Stimulated activated CD4-positive, alpha-beta T cell treated with anti-CD3 and anti-CD28 coated beads, Interleukin-15, amount 100 ng/mL, for 1 hour (primary cell): ENCODE measurements at places on chromosomes 12 and 14.

GRCh38 chr12:58925111-58925611 lies 4.9 kb upstream of the LRIG3 start:
- DNase-seq, result no peak

DNA sequence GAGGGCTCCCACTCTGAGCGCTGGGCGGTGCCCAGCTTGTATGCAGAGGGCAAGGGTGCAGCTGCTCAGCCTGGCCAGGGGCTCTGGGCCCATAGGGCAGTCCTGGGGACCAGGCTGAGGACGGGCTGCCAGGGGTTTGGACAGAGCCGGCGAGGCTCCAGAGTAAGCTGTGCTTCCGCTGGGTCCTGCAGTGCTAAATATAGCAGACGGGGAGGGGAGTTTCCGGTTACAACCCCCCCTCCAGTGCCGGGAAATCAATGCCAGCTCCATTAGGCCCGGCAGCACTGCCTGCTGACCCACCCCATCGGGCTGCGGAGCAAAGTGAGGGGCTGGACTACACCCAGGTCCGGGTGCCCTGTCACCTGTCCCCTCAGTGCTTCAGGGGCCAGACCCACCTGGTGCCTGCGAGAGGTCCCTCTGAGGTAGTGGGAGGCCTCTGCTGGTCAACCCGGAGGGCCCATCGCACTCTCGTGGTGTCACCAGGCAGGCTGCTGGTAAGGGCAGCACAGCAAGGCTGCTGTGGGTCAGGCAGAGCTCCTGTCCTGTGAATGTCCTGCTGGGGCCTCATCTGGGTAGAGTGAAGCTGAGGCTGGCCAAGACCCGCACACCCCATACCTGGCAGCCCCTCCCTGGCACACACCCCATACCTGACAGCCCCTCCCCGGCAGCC lies 2.6 kb upstream of the JAG2 start:
- no peak for DNase-seq

DNA sequence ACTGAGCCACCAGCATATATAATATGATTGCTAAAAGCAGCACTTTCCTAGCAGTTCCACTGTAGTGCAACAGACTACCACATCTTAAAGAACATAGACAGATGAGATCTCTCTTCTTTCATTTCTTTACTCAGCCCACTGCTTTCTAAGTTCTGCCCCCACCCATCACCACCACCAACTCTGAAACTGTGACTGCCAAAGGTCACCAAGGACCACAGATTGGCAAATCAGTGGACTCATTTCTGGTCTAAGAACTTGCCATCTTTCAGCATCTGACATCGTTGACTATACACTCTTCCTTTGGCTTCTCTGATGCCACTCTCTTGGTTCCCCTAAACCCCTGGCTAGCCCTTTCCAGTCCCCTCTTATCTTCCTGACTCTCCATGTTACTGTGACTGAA lies 38.4 kb downstream of the IFNG start:
- no peak for DNase-seq

DNA sequence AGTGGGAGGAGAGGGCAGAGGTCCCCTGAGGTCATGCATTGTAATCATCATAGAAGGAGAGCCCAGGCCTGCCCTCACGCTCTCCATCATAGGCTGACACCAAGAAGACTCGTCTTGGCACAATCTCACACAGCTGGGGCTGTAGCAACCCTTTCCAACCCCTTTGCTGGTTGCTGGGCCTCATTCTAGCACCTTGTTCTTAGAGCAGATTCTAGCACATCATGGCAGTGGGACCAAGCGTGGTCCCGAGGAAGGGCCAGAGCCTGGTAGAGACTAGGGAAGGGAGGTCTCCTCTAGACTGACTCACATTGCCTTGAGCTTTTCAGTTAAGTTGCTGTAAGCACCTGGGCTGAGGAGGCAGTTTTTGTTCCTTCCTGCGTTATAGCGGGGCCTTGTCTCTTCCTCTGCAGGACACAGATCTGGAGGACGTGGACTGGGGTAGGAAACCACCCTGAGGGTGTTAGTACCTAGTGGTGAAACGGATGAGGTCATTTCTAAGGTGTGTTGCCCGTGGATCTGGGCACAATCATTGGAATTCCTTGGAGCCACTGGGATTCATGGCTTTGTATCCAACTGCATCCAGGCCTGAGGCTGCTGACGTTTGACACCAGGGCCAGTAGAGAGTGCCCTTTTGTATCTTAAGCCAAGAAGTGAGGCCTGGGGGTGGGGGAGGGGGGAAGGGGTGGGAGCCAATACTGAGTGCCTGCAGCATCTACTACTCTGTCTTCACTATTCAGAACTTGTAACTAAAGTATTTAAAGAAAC lies 19.9 kb downstream of the RPS6KL1 start:
- no peak for DNase-seq

DNA sequence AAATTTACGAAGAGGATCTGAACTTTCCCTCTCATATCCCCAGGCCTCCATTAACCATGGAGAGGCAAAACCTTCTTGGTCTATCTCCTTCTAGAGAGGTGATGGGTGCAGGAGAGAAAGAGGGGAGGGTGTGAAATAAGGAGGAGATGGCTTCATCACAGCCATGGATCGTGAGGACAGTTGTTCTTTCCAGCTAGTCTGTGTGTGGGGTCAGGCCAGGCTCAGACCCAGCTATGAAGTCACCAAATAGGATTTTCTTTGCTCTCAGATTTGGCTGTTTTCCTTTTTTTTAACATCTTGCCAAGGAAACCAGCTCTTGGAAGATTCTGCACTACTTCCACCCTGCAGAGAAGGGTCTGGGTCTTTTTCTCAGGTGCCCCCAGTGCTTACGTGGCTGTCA lies 64.9 kb upstream of the FAM181A start:
- DNase-seq, result no peak

DNA sequence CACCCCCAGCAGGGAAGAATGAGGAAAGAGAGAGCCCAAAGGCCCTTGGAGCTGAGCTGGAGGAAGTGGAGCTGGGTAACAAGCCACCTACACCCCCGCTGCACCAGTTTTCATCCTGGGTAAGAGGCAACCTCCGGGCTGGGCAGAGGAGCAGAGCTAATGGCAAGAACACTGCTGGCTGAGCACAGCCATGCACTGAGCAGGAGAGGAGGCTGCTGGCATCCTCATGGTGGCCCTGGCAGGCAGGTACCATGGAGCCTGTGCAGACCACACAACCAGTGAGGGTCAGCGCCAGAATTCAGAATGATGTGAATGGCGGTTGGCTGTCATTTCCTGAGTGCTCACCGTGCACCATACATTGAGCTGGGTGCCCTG lies 29.7 kb downstream of the PLEKHH1 start:
- DNase-seq, result no peak

DNA sequence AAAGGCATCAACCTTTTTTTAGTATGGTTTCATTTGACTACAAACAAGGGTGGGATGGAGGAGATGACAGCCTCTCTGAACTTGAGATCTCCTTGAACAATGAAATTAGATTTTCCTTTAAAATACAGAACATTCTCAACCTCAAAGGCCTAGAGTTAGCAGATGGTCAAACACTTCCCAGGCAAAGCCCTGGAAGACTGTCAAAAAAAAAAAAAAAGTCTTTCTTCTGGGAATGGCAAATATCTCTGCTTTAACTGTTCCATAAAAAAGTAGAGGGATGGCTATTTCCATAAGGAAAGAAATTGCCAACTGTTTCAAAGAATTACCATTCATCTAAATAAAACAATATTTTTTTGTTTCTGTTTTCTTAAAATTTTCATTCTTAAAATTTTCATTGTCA lies 870.8 kb downstream of the GALC start:
- DNase-seq, result no peak

DNA sequence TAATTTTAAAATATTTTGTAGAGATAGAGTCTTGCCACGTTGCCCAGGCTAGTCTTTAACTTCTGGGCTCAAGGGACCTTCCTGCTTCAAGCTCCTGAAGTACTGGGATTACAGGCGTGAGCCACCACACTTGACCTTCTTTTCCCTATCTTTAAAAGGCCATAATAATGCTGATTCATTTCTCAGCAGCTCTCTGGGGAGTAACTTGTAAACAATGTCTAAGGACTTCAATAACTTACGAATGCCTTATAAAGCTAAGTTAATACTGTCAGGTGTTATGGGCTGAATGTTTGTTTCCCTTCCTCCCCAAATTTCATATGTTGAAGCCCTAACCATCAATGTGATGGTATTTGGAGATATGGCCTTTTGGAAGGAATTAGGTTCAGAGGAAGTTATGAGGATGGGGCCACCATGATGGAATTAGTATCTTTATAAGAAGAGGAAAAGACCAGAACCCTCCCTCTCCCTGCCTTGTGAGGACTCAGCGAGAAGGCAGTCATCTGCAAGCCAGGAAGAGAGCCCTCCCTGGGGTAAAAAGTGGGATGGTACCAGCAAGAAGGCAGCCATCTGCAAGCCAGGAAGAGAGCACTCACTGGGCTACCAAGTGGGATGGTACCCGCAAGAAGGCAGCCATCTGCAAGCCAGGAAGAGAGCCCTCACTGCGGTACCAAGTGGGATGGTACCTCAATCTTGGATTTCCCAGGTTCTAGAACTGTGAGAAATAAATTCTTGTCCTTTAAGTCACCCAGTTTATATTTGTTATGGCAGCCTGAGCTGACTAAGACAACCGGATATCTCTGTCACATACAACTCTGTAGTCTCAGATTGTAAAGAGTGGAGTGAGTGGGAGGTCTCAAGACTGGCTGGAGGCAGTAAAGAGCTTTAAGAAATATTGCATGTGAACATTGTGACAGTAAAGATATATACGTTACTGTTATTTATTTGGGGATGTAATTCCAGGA lies 16.3 kb upstream of the YBX3 start:
- DNase-seq, result no peak

DNA sequence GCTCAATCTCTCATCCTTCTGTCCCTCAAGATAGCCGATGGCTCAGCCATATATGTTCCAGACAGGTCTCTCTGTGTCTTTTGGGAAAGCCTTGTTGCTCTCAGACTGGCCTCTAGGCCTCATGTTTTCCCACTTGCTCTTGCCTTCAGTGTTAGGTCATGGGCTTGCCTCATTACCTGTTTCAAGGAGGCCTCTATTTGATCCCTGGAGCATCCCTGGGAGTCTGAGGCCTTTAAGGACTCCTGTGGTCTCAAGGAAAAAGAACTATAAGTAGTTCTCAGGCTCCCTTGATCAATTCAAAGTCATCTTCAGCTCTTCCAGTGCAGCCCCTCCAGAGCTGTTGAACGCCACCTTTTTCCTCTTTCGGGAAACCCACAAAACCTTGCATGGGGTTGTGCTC lies 47.9 kb downstream of the NTF3 start:
- no peak for DNase-seq

DNA sequence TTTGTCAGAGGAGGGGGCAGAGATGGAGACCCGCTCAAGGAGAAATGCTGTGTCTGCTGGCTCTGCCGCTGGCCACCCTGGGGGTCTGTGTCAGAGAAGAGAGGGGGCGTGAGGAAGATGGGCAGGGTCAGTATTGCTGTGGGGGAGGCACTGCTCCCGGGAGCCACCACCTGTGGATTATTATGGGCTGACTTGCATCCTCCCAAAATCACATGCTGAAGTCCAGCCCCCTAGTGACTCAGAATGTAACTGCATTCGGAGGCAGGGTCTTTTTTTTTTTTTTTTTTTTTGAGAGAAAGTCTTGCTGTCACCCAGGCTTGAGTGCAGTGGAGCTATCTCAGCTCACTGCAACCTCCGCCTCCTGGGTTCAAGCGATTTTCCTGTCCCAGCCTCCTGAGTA lies 12.3 kb downstream of the ABCD4 start:
- no peak for DNase-seq

- DNase-seq, result no peak
These were observed 96.0 kb downstream of the GCH1 start for GRCh38 chr14:54806616-54807015.

DNA sequence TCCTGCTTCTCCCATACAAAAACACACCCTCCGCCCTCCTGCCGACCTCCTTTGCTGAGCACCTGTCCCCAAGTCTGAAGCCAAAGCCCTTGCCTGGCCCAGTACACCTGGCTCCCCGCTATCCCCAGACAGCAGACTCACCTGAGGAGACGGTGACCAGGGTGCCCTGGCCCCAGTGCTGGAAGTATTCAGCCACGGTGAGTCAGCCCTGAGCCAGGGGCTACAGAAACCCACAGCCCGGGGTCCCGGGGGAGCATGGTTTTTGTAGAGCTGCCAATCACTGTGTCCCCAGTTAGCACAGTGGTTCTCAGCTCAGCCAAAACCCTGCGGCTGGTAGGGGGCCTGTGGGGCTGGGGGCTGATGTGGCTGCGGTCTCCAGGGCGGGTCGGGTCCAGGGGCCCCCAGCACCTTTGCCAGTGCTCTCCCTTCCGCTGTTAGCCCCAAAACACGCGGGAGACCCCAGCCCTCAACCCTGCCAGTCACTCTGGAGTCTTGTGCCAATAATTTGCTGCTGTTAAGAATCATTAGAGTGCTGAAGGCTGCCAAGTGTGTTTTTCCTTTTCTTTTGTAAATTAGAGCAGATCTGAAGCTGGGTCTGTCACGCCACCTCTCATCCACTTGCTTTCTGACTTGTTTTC lies 339.0 kb downstream of the TMEM121 start:
- no peak for DNase-seq

DNA sequence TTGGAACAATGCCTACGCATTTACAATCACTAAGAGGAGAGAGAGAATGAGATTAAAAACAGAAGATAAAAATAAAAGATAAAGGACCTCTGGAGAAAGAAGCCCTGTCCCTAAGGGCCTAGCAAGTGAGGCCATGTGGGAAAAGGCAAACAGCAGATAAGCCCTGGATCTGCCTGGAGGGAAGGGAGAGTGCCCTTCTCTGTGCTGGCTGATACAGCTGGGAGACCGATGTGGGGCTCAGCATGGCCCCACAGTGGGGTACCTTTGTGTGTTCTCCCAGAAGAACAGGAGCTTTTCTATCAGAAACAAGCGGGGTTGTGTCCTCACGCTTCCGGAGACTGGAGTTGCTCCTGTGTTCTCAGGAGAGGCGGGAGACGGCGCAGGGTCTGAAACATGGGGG lies 59.9 kb downstream of the TMCC3 start:
- DNase-seq, result no peak

- DNase-seq, result no peak
These were observed 24.6 kb downstream of the DIP2B start for GRCh38 chr12:50529345-50529744.

GRCh38 chr14:105084741-105085571 lies 19.7 kb upstream of the GPR132 start:
- DNase-seq, result no peak

GRCh38 chr12:53829130-53829819 lies 77.5 kb upstream of the CISTR start:
- DNase-seq, result no peak

DNA sequence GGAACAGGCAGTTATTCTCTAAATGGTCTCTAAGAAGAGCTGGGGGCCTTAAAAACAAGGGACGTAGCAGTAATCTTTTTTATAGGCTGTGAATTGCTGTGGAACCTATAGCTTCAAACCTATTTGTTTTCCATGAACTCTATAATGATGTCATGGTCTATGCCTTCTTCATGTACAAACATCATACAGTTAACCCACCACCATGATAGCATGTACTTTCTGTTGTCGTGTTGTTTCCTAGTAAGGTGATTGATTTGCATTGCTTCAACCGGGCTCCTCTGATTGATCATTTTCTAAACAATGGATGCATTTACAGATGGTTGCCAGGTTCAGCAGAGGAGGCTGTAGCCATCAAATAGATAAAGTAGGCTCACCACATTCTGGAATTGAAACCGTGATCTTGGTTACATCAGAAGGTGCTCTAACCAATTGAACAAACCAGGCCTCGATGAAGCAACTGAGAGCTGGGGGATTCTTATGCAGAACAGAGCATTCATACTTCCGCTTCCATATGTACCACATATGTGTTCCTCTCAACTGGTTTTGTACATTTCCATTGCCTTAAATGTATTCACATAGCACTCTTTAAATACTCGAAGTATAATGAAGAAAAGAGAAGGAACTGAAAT lies 25.6 kb upstream of the PCNX1 start:
- DNase-seq, result no peak

- no peak for DNase-seq
These were observed 92.0 kb downstream of the IRF2BPL start for GRCh38 chr14:76936483-76936882.

- DNase-seq, result no peak
These were observed 20.4 kb upstream of the HSP90B1 start for GRCh38 chr12:103909811-103910210.
